Jurkat, Clone E6-1 (cell line): ENCODE measurements at places on chromosomes 7 and 10.

DNA sequence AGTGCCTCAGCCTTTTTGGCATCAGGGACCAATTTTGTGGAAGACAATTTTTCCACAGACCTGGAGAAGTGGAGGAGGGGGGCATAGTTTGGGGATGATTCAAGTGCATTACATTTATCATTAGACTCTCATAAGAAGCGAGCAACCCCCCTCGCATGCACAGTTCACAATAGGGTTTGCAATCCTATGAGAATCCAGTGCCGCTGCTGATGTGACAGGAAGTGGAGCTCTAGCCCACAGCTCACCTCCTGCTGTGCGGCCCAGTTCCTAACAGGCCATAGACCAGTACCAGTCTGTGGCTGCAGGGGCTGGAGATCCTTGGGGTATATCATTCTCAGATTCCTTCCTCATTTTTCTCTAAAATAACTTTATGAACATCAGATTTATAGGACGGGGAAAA, 50.8 kb downstream of the ATAD1 start:
- DNase-seq, result no peak

DNA sequence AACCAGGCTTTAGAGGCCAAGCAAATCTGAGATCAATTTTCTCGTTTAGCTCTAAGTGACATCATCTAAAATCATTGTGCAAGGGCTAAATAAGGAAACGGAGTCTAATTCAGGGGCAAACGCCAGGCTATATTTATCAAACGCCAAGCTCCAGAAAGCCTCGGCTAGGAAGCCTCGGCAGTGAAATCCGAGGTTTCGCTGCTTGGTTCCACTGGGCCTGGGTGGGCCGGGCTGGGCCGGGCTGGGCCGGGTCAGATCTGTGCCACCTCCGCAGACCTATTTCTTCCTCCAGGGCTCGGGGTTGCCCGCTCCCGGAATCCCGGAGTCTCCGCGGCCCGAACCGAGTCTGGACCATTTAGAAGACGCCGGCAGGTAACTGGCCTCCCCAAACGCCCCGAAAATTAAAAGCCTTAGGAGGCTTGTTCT, 459 bp upstream of the FEZF1 start:
- no peak for DNase-seq

DNA sequence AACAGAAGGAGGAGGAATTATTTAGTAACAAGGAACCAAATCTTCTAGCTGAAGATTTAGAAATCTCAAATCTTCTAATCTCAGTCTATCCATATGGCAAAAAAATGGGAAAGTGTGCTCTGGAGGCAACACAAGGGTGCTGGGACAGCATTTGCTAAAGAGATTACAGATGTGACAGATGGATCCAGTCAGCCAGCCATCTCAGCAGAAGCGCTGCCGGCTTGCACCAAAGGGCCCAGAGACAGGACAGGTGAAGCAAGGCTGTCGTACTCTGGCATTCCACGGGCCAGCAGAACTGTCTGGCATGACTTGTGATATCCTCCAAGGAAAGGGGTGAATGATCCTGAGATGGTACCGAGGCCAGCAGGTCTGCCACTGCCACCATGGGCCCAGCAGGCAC, 45.7 kb upstream of the GJD4 start:
- no peak for DNase-seq

DNA sequence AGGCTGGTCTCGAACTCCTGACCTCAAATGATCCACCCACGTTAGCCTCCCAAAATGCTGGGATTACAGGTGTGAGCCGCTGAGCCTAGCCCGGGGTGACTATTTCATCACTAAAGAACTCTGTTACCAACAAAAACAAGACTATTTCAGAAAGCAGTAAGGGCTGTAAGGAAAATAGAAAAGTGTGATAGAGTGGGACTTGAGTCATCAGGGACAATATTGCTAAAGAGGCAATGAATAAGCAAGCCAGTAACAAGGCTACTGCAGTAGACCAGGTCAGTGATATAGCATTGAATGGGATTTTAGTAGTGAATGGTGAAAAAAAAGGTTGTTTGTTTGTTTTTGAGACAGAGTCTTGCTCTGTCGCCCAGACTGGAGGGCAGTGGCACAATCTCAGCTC, 51.7 kb downstream of the SVOPL start:
- DNase-seq, result no peak

DNA sequence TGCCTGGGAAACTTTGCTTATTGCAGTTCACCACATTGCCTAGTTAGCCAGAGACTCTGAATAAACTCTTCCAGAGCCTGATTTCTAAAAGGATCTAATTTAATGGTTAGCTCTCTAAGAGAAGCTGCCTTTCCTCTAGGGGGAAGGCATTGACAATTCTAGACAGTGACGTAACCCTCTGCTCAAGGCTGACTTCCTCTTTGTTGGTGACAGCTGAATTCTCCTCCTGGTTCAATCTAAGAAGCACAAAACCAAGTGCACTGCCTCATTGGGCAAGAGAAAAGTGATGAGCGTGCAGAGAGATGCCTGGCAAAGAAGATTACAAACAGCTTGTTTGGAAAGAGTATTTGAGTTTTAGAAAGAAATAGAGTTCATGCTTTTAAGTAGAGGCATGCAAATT, 102.7 kb downstream of the MACC1 start:
- DNase-seq, result peak; percentile 35

DNA sequence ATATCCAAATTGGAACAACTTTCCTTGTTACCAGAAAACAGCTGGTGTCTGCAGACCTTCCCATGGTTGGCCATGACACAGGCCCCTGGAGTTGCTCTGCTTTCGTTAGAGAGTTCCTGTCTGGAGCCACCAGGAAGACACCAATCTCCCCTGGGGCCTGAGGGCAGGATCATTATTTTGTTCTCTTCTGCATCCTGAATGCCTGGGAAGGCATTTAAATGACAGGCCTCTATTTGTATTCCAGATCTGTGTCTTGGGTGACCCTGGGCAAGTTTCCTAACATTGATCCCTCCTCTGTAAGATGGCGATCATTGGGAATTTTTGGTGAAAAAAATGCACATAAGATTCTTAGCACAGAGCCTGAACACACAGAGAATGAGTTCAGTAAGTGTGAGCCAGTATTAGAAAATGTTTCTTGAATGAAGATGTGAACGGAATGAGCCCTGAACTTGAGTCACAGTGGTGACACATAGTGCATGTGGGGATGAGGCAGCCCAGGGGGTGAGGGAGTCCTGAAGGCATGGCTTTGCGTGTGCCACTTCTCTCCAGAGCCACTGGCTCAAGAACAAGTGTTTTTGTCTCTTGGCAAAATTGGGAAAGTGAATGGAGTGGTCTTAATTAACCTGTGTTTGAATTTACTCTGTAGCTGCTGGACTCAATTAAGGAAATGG, 28.4 kb downstream of the BMPER start:
- DNase-seq, result no peak

DNA sequence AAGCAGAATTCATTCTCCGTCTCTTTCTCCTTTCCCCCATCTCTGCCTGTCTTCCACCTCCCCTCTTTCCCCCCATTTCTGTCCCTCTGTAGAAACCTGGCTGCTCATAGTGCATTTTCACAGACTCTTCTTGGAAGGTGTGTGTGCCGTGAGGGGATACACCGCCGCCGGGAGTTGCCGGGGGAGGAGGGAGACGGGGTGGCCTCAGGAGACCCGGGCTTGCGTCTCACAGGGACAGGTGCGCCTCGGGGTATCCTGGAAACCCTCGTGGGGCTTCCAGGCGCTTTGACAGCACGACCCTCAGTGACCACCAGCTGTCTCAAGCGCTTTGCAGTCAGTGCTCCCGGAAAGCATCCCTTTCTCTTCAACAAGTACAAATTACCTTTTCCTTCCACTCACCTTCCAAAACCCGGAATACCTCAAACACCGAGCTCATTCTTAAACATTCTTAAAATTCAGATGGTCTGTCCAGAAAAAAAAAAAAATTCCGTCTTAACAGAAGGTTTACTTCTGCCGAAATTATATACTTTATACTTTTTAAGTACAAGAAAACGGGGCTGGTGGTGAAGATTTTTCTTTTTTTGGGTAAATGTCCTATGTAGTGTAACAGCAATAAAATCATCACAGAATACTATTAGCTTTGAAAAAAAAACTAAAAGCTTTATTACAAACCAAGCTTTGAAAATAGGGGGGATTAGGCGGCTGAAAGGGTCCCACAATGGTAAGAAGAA, 8.2 kb downstream of the EMX2 start:
- no peak for DNase-seq

- DNase-seq, result no peak
These were observed 22.3 kb downstream of the BTBD16 start for GRCh38 chr10:122293156-122293960.

DNA sequence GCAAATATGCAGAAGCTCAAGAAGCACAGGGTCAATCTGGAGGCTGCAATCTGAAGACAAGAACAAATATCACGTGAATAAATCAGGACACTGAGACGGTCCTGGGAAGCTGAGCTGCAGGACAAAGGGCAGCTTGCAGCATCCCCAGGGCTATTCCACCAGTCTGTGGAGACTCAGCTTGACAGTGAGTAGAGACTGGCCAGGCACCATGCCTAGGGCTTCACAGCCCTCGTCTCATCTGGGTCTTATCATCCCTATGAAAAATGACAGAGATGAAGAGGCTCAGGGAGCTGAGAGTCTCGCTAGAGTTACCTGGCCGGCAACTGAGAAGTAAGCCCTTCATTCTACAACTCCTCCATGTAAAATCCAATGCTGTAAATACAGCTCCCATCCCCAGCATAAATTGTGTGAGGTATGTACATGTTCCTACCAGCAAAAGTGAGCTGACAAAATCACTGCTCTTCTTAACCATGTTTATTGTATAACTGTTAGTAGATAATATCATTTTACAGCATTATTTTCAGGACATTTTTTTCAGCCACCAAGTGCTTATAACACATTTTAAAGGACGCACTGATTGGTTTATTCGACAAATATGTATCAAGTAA, 186.6 kb upstream of the IGFBP3 start:
- DNase-seq, result no peak

DNA sequence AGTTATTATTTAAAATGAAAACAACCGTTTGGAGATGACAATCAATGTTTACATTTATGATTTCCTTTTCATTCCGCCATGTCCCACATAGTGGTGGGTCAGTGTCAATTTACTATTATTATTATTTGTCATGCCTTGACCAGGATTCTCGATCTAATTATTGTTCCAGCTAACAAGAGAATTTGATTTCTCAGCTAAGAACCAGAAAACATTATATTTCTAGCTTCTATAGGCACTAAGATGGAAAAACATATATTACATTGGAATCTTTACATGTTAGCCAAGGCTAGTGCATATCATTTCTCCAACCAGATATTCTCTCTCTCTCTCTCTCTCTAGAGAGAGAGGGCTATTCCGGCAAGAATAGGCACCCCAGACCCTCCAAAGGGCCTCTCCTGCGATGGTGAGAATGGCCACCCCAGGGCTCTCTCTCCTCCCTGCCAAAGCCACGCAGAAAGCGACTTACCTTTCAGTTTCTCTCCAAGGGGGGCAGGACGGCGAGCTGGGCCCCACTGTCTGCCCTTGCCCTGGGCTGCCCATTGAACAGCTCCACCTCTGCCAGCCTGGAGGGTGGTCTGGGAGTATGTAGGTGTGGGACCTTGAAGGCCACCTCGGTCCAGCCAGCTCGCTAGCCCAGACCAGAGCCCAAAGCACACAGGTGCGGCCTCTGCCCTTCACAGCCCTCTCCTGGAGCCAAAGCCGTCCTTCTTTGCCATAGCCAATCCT, 2.4 kb downstream of the HOXA3 start:
- DNase-seq, result no peak

DNA sequence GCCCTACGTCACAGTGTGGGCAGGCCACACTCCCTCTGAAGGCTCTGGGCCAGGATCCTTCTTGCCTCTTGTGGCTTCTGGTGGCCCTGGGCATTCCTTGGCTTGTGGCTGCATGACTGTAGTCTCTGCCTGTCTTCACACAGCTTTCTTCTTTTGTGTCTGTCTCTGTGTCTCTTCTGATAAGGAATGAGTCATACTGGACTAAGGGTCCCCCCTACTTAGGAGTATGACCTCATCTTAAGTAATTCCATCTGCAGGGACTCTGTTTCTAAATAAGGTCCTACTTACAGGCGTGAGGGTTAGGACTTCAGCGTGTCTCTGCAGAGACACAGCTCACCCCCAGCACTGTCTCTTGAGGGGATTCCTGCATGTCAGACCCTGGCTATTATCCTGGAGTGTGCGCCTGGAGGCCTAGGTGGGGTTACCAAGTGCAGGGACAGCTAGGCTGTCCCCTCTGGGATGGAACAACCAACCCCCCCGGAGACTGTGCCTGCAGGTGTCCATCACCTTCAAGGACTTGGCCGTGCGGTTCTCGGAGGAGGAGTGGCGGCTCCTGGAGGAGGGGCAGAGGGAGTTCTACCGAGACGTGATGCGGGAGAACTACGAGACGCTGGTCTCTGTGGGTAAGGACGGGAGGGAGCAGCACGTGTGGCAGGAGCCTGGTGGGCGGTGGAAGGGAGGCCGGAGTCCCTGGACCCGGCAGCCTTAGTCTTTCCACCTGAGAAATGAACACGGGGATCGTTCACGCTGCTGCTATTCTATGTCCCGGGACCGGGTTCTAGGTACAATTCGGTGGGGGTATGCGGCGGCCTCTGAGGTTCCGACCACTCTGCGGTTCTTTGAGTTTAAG, 54.1 kb downstream of the ZNF467 start:
- no peak for DNase-seq

DNA sequence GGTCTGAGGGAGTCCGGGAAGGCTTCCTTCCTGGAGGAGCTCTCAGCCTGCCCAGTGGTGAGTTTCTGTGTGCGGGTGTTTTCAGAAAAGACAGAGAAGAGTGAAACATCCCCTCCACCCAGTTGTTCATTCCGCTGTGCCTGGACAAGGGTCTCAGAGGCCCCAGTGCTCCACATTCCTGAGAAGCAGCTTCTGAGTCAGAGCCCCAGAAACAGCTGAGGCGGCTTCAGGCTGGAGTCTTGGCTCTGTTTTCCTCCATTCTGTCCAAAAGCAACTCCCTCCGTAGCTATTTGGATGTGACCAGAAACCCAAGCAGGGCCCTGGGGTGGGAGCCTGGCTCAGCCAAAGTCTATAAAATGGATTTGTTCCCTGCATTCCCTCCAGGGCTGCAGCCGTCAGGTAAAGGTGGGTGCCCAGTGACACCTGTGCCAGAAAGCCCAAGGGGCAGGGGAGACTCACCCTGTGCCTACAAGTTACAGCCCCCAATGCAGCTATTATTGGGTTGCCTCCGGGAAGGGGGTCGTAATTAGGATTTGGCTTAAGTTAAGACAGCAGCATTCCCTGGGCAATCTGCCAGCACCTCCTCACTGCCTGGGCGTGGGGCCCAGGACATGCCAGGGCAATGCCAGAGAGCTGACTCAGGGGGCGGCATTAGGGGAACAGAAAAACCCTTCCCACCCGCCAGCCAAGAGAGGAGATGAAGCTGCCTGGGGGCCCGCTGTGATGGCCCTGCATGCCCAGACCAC, 13.1 kb upstream of the CAMK2G start:
- no peak for DNase-seq

DNA sequence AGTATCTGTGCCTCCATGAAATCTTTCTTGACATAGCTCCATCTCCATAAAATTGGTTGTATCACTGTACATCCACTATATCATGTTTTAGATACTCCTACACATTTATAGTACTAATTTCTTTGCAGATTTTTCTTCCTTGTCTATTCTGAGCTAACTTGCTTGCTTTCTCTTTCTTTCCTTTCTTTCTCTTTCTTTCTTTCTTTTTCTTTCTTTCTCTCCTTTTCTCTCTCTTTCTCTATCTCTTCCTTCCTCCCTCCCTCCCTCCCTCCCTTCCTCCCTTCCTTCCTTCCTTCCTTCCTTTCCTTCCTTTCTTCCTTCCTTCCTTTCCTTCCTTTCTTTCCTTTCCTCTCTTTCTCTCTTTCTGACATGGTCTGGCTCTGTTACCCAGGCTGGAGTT, 23.7 kb downstream of the TASOR2 start:
- DNase-seq, result no peak
